Stimulated activated CD8-positive, alpha-beta memory T cell treated with anti-CD3 and anti-CD28 coated beads, Interleukin-4, amount 100 ng/mL, for 1 hour (primary cell): ENCODE measurements at places on chromosomes 4 and X.

DNA sequence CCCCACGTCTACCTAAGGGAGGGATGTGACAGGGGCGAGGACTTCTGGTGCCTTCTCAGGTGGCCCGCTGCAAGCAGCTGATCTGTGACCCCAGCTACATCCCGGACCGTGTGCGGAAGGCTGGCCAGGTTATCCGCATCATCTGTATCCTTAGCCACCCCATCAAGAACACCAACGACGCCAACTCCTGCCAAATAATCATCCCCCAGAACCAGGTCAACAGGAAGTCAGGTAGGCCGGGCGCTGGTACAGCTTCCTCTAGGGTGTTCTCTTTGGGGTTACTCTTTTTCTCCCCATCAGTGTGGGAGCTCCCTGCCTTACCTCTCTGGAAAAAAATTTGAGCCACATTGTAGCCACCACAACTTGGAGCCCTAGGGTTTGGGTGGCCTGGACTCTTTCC lies 2.4 kb upstream of the FAM50A start:
- DNase-seq: no peak

DNA sequence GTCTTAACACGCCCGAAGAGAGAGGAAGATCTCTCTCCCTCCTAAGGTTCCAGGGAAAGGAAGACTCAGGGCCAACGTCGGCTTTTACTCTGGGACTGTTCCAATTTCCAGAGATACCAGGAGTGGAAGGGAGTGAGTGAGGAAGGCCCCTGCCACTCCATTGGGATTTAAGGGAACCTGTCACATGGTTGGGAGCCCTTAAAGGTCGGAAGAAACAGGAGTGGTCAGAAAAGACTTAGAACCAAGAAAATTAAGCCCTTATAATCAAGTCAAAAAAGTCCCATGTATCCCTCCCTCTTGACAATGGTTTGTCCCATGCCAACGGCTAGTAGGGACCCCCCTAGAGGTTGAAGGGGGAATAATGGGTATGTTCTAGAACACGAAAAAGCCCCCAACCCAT lies at the start of gene TEX13A:
TEX13A (minus strand) TSS at position 59 of the 400 bp plus-strand sequence. CDS start 297 bp downstream, outside the sequence.
- DNase-seq: no peak

- no peak for DNase-seq
Measured at GRCh38 chrX:35380808-35381700, 417.1 kb upstream of the MAGEB16 start.

DNA sequence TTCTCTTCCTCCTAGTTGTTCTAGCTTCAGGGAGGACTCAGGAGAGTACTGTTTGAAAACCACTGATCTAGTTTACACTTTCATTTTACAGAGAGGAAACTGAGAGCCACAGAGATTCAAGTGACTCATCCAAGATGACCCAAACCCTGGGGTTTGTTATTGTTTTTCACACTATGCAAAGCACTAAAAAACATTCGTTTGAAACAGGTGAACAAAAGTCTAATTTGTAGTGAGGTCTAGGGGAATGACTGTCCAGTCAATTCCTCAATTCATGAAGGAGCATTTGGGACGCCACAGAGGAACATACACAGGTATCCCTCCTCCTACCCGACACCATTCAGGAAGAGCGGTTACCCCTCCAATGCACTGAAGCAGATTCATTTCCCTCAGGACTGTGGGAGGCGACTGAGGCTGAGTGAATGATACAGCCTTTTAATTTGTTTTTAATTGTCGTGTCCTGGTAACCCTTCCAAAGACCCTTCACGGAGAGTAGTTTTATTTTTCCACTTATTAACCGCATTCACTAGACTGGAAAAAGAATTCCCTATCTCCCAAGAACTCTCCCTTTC lies 30.3 kb downstream of the TLR10 start:
- no peak for DNase-seq

DNA sequence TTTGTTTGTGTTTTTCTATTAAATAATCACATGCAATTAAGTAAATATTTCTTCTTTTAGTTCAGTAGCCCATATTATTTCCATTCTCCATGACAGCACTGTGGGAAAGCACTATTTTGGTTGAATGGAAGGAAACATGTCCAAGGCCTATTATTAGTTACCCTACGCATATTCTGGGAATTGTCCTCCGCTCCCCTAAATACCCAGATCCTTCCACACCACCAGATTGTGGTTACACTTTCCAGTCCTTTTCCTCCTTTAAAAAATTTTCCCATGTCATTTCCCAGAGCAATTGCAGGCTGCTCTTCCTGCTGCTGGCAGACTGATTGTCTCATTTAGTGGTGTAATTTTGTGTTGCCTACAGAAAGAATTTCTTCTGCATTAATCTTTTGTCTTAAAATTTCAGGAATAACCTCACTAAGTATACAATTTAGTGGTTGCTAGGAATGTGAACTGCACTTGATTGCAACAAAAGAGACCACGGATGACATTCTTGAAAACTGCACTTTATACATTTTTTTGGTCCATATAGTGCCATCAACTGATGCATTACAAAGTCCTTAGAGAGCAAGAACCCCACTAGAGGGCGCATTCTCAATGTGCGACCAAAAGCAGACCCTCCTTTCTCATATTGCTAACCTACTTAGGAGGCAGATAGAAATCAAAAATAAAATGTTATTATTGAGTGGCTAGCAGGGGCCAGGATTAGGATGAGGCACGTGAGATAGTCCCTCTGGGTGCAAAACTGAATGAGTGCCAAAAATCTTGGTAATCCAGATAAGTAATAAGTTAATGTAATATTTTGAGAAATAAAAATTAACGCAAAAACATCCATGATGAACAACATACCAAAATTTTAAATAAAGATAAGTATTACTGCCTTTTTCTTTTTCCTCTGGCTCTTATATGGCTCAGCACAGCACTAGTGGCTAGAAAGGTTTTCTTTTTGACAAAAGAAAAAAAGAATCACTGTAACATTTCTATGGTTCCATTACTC lies 98.8 kb upstream of the IQCM start:
- DNase-seq: no peak

- DNase-seq: no peak
Measured at GRCh38 chr4:11585506-11585905, 156.8 kb upstream of the HS3ST1 start.

GRCh38 chr4:165382640-165383039 lies 3.8 kb downstream of the CPE start:
- no peak for DNase-seq
